ENCODE measurements at places on chromosomes 7 and 10. TPM values are rescaled to one million over a fixed set of nuclear protein-coding genes. Genes with fewer than 3 reads are reported as not detected.

DNA sequence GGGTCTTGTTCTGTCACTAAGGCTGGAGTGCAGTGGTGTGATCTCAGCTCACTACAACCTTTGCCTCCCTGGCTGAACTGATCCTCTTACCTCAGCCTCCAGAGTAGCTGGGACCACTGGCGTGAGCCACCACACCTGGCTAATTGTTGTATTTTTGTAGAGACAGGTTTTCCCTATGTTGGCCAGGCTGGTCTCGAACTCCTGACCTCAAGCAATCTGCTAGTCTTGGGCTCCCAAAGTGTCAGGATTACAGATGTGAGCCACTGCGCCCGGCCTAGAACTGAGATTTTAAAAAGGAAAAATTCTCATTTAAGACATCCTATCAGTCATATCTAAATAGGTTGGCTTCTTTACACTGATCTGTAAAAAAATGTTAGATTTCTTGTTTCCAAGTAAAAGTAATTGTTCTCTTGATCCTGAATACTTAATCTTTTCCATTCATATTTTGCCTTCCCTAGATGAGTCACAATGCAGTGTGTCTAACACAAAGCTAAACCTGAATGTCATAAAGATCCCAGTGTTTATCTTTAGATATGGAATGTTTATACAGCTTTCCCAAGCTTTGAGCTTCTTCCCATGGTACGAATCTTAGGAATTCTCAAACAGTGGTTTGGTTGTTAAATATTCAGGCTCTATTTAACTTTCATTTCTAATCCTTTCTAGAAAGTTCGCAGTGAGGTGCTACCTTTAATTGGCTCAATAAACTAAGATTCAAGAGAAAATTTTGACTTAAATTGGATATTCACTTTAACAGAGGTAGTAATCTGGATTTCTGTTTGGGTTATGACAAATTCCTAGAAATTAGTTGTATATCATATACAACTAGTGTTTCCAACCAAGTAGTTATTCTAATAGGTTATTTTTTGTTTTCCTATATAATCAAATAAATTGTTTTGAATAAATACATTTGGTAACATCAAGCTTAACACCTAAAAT, 12.1 kb upstream of the LAMB1 start:
- no peak for DNase-seq

DNA sequence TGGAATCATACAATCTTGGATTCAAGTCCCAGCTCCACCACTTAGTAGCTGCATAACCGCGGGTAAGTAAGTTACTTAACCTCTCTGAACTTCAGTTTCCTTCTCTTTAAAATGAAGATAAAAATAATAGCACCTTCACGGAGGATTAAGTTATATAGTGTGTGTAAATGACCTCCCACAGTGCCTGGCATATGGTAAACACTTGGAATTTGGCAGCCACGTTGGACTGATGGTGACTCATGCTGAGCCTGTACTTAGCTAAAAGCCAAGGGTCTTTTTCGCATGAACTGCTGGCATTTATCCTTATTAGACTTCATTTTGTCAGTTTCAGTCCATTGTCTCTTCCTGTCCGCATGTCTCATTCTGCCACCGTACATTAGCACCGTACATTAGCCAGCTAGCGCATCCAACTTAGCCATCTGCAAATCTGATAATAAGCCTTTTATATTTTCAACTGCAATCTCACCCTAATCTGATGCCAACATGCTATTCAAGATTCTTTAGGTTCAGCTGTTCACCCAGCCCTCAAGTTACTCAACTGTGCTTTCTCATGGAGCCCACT, 11.2 kb downstream of the SLC13A4 start:
- DNase-seq = no peak

DNA sequence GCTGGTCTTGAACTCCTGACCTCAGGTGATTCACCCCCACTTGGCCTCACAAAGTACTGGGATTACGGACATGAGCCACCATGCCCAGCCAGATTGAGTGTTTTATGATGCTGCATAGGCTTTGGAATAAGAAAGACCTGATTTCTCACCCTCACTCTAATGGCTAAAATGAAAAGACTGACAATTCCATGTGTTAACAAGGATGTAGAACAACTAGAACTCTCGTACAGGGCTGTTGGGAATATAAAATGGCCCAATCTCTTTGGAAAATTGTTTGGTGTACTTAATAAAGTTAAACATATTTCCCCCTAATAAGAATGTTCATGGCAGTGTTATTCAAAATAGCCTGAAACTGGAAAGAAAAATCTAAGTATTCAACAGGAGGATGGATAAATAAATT, 43.2 kb upstream of the VCL start:
- DNase-seq = no peak

DNA sequence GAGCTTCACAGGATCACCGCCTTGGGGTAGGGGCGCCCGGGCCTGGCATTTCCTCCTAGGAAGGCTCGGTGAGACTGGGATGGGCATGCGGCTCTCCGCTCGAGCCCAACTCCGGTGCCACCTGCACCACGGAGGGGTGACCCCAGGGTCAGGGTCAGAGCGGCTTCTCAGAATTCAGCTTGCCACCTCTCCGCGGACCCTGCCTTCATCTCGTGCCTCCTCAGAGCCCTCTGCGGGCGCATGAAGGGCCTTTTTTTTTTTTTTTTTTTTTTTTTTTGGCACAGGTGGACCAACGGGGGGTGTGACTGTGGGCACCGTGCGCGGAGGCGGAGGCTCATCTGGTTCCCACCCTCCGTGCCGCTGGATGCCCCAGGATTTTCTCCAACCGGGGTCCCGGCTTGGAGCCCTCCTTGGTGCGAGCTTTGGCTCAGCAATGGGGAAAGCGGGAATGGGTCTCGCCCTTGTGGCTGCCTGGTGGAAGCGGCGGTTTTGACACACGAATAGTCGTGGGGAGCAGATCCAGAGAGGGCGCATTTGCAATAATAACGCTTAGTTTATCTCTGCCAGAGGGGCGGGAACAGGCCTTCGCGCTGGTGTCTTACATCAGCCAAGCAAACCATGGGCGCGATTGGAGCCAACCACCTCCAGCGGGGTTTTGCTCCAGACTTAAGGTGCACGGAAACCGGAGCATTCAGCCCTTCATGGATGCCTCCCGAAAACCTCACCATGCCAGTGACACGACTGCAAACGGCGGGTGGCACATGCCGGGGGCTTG, 5.0 kb upstream of the TNRC18 start:
- DNase-seq = no peak

DNA sequence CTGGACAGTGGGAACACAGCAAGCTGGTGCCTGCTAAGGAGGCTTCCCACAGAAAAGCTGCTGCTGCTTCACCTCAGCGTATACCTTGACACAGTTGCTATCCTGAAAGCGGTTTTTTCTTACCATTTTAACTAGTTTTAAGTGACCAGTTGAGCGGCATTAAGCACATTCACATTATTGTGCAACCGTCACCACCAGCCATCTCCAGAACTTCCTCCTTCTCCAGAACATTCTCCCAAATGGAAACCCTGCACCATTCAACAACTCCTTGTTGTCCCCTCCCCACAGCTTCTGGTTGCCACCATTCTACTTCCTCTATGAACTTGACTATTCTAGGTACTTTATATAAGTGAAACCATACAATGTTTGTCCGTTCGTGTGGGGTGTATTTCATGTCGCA, 169.9 kb downstream of the SNX10 start:
- DNase-seq = no peak

DNA sequence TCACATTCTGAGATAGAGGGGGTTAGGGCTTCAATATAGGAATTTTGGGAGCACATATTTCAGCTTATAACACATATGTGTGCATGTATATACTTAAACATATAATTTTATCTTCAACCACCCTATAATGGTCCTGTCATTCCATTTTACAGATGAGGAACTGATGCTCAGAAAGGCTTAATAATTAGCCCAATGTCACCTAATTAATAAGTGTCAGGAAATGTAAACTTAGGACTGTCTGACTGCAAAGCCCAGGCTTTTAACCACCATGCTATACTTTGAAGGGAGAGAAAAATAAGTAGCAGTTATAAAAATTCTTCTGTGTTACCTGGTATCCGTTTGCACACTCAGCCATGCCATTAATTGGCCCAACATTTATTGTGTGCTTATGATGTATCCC, 172.6 kb downstream of the SKIDA1 start:
- no peak for DNase-seq

GRCh38 chr10:43653746-43654145, 5.1 kb upstream of the ZNF32 start:
- DNase-seq = no peak

DNA sequence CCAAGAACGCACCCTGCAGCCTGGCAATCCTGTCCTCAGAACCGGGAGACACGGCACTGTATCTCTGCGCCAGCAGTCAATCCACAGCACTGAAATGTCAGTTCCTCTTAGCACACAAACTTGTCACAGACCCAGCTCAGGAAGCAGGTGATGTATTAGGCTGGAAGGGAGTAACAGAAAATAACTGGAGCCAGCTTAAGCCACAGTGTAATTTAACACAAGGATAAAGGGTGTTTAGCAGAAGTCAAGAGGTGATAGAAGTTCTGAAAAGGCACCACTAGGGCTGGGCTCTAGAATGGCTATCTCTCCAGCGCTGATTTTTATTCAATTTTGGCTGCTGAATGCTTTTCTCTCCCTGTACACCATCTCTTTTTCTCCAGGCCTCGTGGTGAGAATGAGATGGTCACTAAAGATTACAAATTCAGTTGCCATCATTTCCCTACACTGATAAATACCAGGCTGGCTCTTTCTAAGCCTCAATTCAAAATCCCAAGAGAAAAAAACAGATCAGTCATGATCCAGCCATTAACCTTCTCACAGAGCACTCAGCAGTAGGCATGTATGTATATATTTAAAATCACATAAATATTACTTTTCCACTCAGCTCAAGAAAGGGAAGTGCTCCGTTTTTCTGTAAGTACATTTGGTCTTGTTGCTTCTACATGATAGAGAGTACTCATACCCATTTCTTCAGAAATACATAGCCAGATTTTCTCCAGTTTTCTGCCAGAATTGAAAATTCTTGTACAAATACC, 102.7 kb upstream of the PRSS1 start:
- DNase-seq = no peak

DNA sequence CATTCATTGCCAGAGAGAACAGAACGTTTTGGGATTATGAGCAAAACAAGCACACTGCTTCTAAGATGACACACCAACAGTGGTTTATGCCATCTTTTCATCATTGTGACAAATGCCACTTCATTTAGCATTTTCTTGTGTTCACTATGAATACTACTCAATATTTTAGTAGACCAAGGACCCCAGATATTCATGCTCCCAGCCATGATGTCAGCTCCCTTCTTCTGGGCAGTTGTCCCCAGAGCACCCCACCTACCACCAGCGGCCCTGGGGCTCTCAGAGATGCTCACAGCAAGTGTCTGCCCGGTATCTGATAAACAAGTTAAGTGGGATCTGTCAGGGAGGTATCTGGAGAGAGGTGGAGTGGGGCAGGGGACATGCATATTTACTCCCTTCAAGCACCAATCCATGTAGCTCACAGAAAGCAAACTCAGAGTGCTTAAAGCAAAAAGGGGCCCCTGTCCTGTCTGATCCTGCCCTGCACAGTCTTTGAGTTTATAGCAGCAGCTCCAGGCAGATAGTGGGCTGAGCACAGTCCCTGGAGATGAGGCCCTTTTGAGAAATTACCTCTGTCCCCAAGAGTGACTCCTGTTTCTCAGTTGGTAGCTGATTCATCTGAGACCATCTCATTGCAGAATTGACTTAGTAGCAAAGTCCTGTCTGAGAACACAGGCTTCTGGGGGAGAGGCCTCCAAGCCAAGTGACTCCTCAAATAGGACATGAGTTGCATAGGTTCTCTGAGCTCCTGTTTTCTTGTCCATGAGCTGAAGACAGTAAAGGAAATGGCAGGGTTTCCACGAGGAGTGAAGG, 281.8 kb upstream of the KLF6 start:
- DNase-seq = no peak

- no peak for DNase-seq
Measured at GRCh38 chr7:28258240-28258639, 77.6 kb upstream of the JAZF1 start.

DNA sequence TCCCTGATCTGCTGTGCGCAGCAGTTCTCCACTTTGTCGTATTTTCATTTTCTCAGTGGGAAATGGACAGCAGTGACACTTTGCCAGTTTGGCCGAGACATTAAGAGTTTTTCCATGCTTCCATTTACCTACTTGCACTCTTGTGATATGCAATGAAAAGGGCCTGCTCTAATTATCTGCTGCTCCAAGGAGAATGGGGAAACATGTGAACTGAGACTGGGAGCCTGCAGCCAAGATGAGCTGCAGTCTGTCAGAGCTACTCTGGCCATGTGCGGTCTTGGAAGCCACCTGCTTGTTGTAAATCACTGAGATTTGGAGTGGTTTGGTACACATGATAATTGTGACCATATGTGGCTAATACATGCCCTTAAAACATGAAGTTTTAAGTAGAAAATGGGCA, 586.6 kb upstream of the POT1 start:
- no peak for DNase-seq

DNA sequence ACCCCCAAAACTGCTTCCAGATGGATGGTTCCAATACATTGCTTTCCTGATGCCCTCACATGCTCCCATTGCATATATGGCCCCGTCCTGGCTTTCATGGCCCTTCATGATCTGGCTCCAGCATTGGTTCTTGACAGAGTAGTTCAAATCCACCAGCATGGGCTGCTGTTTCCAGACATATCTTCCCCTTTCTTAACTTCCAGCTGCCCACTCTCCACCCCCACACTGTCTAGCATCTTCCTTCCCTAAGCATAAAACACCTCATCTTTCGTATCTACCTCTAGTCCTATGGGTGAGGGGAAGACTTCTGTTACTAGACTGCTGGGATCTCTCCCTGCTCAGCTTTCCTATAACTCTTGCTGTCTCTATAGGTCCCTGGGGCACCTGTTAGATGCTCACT, 13.2 kb upstream of the GOLGA7B start:
- DNase-seq = no peak

GRCh38 chr10:507908-508444, 181.5 kb downstream of the DIP2C start:
- no peak for DNase-seq

DNA sequence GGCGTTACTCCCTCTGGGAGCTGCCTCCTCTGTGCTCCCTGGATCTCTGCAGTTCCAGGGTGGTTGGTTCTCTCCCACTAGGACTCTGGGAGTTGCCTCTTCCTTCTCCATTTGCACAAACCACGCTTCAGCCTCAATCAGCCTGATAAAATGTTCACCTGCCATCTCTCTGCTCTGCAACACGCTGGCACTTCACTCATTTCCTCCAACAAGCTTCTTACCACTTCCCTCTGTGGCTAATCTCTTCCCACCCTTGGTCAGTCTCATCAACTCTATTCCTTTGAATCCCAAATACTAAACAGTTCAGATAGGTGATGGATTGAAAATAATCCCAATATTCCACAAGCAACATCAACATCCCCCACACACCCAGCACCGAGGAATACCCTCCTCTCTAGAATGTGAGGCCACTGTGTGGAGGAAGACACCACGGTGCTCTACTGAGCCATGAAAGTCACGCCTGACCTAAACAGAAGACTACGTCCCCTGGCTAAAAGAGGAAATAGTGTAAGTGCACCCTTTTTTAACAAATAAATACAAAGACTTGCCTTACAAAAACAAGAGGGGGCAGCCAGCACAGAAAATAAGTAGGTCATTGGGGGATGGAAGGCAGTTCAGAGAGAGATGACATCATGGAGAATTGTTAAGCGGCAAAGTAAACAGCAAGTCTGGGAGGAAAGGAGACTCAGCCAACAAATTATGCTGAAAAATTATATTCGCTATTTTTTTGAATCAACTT, 1.9 kb upstream of the FAM170B start:
- no peak for DNase-seq

The MCM10 gene
- polyA plus RNA-seq = 9.8 TPM

The PCLO gene
- 1.5 TPM for polyA plus RNA-seq

The DPP6 gene
- 4.3 TPM for polyA plus RNA-seq

The MRC1 gene
- 0.02 TPM for polyA plus RNA-seq

The EPO gene
- 0.42 TPM for polyA plus RNA-seq

The ZNF488 gene
- polyA plus RNA-seq = 9.6 TPM

The CLCN1 gene
- 0.36 TPM for polyA plus RNA-seq

The C10orf67 gene
- 0.03 TPM for polyA plus RNA-seq

The SORCS3 gene
- polyA plus RNA-seq = 0.25 TPM

The RADIL gene
- polyA plus RNA-seq = 7.6 TPM
